ENCODE measurements at places on chromosomes 7 and 10. TPM values are rescaled to one million over a fixed set of nuclear protein-coding genes. Genes with fewer than 3 reads are reported as not detected.

GRCh38 chr10:24415455-24416125 is 206.7 kb downstream of the KIAA1217 start:
- DNase-seq: peak; percentile 38

GRCh38 chr7:12648704-12649261 is 38.6 kb upstream of the ARL4A start:
- no peak for DNase-seq

- DNase-seq: no peak
Measured at GRCh38 chr7:26993816-26994810, 101.7 kb downstream of the HOXA1 start.

GRCh38 chr7:90432752-90433151 is 29.5 kb downstream of the CLDN12 start:
- no peak for DNase-seq

DNA sequence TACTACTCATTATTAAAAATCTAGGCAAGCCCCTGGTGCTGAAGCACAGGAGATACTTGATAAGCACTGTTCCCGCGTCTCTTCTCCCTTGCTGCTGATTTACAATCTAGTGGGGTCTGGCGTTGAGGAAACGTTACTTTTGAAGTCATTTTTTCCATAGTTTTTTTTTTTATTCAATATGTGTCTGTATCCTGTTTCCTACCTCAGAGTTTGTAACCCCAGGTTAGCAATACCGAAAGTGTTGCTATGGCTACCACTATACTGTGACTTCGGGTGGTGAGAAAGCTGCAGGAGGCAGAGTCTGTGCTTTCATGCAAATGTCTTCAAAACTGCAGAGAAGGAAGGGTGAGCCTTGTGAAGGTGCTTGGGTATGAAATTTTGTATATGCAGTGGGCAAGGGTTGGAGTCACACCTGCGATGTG is 458.8 kb upstream of the GHITM start:
- no peak for DNase-seq

GRCh38 chr10:97640868-97641811 is 669 bp downstream of the PI4K2A start:
- peak; percentile 51 for DNase-seq

- no peak for DNase-seq
Measured at GRCh38 chr10:101041252-101041761, 10.3 kb downstream of the SFXN3 start.

- no peak for DNase-seq
Measured at GRCh38 chr7:99368750-99369389, 5.7 kb upstream of the ARPC1B start.

- no peak for DNase-seq
Measured at GRCh38 chr10:130020651-130021382, 56.7 kb upstream of the EBF3 start.

GRCh38 chr10:30765616-30766015 is 136.1 kb upstream of the LYZL2 start:
- DNase-seq: no peak

DNA sequence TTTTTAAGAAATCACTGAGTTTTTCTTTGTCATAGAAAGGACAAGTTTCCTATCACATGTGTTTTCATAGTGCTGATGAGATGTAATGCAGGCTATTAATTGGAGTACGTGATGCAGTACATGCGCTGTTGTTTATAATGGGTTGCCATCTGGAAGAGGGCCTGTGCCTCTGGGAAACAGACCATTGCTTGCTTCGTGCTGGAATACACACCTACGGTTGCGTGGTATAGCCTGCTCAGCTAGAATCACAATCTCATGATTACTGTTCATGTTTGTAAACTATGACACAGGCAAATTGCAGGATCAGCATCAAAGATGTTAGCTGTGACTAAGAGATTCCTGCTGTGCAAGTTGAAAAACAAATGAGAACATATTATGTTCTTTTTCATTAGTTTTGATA is 107.2 kb upstream of the STEAP1B start:
- no peak for DNase-seq

- DNase-seq: no peak
Measured at GRCh38 chr7:5439572-5440496, 16.2 kb upstream of the TNRC18 start.

DNA sequence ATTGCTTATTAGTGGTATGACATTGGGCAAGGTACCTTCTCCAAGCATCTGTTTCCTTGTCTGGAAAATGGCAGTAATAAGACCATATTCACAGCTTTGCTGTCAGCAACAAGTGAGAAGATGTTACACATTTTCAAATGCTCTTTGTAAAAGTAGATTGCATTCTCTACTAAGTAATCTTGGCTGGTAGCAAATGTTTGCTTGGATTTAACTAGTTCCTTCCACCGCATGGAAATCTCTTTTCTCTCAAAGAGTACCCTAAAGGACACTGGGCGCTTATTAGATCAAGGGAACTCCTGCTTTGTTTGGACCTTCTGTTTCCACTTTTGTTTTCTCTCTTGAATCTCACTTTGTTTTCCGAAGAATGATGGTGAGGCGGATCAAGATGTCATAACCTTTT is 185.2 kb upstream of the BMPER start:
- DNase-seq: no peak

DNA sequence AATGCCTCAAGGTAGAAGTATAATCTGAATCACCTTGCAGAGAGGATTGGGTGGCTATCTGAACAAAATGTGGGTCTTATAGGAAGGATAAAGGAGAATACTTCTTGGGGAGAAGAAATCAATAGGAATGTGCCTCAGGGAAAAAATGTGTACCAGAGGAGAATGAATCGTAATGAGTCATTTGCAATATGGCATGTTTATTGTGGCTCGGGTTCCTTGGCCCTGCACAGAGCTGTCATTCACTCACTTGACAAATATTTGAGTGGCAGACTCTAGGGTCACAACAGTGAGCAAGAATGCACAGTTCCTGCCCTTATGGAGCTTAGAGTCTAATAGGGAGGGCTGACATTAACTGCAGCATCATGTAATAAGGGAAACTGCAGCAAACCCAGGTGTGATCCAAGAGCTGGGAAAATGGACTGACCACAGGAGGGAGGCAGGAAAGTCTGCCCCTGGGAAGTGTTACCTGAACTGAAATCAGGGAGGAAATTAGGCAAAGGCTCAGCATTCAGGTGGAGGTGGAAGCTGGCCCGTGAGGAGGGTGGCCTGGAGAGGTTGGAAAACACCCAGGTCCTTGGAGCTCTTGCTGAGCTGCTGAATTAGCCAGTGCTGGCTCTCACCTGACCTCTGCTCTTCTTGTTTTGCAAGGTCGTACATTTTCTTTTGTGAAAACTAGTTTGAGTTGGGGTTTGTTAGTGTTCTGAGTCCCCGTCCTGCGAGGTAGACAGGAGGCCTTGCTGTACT is 203.9 kb downstream of the FRMD4A start:
- no peak for DNase-seq

DNA sequence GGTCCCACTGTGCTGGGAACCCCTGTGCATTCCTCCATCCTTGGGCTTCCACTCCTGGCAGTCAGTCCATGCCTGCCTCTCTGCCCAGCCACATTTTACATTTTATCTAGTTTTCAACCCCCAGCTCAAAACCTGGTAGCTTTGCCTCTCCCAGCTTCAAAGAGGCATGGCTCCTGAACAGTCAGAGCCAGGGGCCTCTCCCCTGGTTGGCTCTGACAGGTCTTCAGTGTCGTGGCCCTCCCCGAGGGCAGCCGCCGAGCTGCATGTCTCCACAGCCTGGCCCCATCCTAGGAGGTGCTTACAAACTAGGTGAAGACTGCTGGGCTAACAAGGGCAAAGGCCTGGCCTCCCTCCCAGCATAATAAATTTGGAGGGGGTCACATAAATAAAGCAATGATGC is 14.8 kb downstream of the COBL start:
- no peak for DNase-seq

- no peak for DNase-seq
Measured at GRCh38 chr10:86292462-86293395, 73.9 kb downstream of the GRID1 start.

Gene XRCC2
- total RNA-seq: 1.8 TPM

Gene VPS50
- total RNA-seq: 28.6 TPM

Gene TRDMT1
- 11.5 TPM for total RNA-seq

Gene SPACDR
- 0.41 TPM for total RNA-seq

Gene SPDYE5
- not detected for total RNA-seq

Gene RBP4
- 18.4 TPM for total RNA-seq

Gene WNT8B
- not detected for total RNA-seq

Gene HOGA1
- total RNA-seq: 1.1 TPM

Gene SUN3
- not detected for total RNA-seq

Gene SLC13A1
- not detected for total RNA-seq

Gene ADARB2
- total RNA-seq: 0.76 TPM
